MV-4-11 (cell line): ENCODE measurements at places on chromosomes 5 and 9.

GRCh38 chr5:91143840-91144239 is 239.3 kb downstream of the ARRDC3 start:
- no peak for DNase-seq

- DNase-seq: peak; percentile 72
Measured at GRCh38 chr9:129125478-129125877, 14.3 kb downstream of the PTPA start.

DNA sequence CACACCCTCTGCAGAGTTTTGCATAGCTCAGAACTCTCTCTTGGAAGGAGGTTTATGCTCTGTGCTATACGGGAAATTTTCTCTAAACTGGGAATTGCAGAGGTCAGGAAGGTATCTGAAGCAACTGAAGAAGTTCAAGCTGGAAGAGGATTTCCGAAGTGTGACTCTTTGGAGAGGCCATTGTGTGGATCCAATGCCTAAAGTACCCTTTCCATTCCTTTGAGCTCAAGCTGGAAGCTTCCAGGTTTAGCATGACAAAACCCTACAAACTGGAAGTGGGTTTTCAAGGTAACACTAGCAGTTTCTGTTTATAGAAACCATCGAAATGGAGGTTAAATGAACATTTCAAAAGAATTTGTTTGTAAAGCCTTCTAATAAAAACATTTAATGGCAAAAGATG is 187.1 kb downstream of the CFAP90 start:
- no peak for DNase-seq

- DNase-seq: no peak
Measured at GRCh38 chr9:37694355-37694754, 43.6 kb downstream of the FRMPD1 start.

DNA sequence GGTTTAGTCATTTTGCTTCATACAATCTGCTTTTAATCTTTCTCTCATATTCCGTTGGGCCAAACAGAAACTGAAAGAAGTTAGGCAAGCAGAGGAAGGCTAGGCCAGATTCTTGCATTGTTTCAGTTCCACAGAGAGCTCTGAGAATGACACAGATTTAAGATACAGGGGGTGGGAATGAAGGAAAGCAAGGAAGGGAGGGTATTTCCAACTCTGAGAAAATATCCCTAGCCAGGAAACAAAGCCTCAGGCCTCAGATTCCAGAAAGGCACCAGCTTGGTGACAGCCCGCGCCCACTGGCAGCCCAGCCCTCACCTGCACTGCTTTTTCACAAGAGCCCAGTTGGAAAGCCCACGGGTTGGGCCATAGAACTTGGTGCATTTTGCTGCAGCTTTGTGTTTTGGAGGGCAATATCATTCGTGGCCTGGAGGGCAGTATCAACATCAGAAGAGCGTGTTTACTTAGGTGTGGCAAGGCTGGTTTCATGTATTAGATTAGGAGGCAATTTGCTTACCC is 63.5 kb downstream of the ENC1 start:
- DNase-seq: peak; percentile 66

DNA sequence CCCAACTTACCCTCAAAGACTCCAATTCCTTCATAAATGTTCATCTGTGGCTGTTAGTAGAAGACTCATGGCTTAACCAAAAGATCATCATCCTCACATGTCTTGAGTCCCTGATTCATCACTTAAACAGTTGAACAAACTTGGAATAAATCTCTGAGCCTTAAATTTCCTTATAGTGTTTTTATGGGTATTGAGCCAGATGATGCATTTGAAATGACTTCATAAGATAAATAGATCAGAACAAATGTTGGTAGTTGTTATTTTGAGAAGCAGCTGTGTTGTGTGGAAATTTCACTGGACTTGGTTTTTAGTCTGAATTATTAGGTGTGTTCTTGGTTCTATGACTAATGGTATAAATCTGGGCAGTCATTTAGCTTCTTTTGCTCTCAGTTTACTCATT is 236.2 kb downstream of the NNT start:
- no peak for DNase-seq

GRCh38 chr5:172451771-172452197 is 2.5 kb downstream of the SH3PXD2B start:
- no peak for DNase-seq

DNA sequence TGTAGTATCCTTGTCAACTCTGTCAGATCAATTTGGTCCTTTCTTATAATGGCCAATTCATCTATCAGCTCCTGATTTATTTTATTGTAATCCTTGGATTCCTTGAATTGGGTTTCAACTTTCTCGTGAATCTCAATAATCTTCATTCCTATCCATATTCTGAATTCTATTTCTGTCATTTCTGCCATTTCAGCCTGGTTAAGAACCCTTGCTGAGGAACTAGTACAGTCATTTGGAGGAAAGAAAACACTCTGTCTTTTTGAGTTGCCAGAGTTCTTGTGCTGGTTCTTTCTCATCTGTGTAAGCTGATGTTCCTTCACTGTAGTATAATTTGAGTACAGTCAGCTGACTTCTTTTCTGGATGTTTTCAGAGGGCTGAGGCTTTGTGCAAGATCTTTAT is 84.5 kb downstream of the CETN3 start:
- no peak for DNase-seq
